Heart right ventricle (tissue), 16 donors: ENCODE measurements at places on chromosomes 5 and 9. TPM values are rescaled to one million over a fixed set of nuclear protein-coding genes. Genes with fewer than 3 reads are reported as not detected.
A peak's percentile ranks its signal among the peaks of the same experiment; 100 is the strongest.

- no peaks in the 10 kb centered on the region for H3K4me1 ChIP-seq
- no peak for DNase-seq
- no peak overlapping the region for H3K4me3 ChIP-seq
- H3K27me3 ChIP-seq, result peaks cover 18% of the 10 kb centered on the region
Observed at GRCh38 chr9:136310273-136311030, 6.6 kb upstream of the CCDC187 start.

Gene PCDHA4
- 0.15 TPM for total RNA-seq

GRCh38 chr9:73179589-73179988 is 27.9 kb downstream of the ANXA1 start:
- no peak overlapping the region for H3K4me3 ChIP-seq
- H3K27me3 ChIP-seq, result no peaks in the 10 kb centered on the region
- no peak for DNase-seq
- no peaks in the 10 kb centered on the region for H3K36me3 ChIP-seq
- H3K27ac ChIP-seq, result no peak overlapping the region
- H3K4me1 ChIP-seq, result no peaks in the 10 kb centered on the region

DNA sequence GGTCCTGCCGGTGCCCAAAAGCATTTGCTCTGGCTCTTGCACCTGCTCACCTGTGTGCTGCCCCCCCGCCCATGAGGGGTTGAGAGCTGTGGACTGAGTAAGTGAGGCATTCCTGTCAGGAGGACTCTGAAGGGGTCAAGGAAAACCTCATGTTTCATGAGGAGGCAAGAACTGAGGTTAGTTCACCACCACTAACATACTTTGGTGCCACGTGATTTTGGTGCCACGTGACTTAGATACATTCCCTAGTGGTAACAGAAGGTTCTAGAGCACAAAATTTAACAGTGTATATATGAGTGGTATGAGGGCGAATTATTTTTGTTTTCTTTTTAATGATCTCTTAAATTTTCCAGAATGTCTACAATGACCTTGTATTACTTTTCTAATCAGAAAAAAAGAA is 6.3 kb upstream of the IL12B start:
- no peaks in the 10 kb centered on the region for H3K36me3 ChIP-seq
- H3K27me3 ChIP-seq, result no peaks in the 10 kb centered on the region
- H3K4me1 ChIP-seq, result peaks cover under 1% of the 10 kb centered on the region
- no peak for DNase-seq
- H3K4me3 ChIP-seq, result no peak overlapping the region

GRCh38 chr5:155838394-155838793 is 488.6 kb upstream of the SGCD start:
- no peak overlapping the region for H3K27ac ChIP-seq

GRCh38 chr5:180591311-180591887 is at the start of gene SCGB3A1:
SCGB3A1 (minus strand) TSS chr5:180591499; CDS start chr5:180591462, 37 bp downstream.
- peaks cover 21% of the 10 kb centered on the region for H3K4me1 ChIP-seq
- H3K36me3 ChIP-seq, result no peaks in the 10 kb centered on the region
- H3K27ac ChIP-seq, result no peak within 1 kb of the TSS
- peaks cover 35% of the 10 kb centered on the region for H3K27me3 ChIP-seq

DNA sequence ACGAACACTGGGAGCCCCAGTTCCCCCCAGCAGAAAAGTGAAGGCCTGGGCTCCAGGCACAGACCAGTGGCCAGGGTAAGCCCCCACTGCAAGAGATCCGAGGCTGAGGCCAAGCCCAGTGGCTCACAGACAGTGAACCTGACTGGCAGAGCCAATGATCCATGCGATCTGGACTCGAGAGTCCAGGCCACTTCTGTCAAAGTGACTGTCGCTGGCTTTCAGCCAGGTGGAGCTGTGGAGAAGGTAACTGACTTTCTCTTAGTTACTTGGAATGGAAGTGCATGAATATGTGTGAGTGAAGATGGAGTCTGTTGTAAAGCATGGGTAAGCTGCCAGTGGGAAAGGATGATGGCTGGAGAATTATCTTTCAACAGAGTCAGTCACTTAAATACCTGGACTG is 99.7 kb downstream of the GOLPH3 start:
- no peak for DNase-seq
- no peak overlapping the region for H3K27ac ChIP-seq
- H3K4me3 ChIP-seq, result no peak overlapping the region
- no peaks in the 10 kb centered on the region for H3K27me3 ChIP-seq
- peaks cover 5% of the 10 kb centered on the region for H3K36me3 ChIP-seq
- H3K4me1 ChIP-seq, result no peaks in the 10 kb centered on the region

DNA sequence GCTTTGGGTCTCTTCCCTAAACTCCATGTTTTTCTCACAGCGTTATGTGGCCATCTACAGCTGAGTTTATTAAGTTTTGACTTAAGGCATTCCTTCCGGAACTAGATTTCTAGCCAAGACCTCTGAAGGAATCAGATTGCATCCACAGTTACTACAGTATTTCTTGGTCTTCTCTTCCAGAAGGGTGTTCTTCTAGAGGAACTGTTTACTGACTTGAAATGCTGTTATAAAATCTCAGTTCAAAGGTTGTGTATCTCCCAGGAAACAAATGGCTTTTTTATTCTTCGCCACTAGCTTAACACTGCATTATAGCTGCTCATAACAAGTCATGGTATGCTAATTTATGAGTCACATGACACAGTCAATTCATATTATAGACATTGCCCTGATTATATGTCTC is 55.3 kb upstream of the RAD23B start:
- no peak overlapping the region for H3K4me3 ChIP-seq
- no peaks in the 10 kb centered on the region for H3K36me3 ChIP-seq
- peaks cover 39% of the 10 kb centered on the region for H3K27me3 ChIP-seq
- no peaks in the 10 kb centered on the region for H3K4me1 ChIP-seq

Gene FOXD4L5
- total RNA-seq, result not detected

- no peaks in the 10 kb centered on the region for H3K36me3 ChIP-seq
- H3K27ac ChIP-seq, result no peak overlapping the region
- H3K4me1 ChIP-seq, result peaks cover 31% of the 10 kb centered on the region
- H3K27me3 ChIP-seq, result no peaks in the 10 kb centered on the region
- DNase-seq, result no peak
- no peak overlapping the region for H3K4me3 ChIP-seq
Observed at GRCh38 chr5:78533356-78533755, 115.2 kb downstream of the LHFPL2 start.

Gene ARL15
- total RNA-seq, result 25.6 TPM

DNA sequence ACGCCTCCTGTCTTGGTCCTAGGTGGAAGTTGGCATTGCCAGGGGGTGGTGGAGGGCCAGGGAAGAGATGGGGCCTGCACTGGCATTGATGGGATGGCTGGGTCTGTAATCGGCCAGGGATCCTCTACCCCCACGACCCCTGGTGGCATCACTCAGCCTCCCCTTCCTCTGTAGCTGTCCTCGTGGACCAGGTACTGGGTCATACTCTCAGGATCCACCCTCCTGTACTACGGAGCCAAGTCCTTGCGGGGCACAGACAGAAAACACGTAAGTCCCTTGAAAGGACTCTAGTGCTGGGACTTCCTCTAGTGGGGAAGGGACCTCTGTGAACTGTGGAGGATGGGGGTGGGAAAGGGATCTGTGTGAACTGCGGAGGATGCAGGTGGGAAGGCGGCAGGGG is 52.1 kb upstream of the GARNL3 start:
- no peaks in the 10 kb centered on the region for H3K27me3 ChIP-seq
- no peaks in the 10 kb centered on the region for H3K36me3 ChIP-seq
- H3K4me3 ChIP-seq, result no peak overlapping the region
- no peak for DNase-seq
- H3K4me1 ChIP-seq, result no peaks in the 10 kb centered on the region
- H3K27ac ChIP-seq, result no peak overlapping the region

Gene C6
- 67.6 TPM for total RNA-seq

Gene SLC34A3
- total RNA-seq, result not detected

GRCh38 chr5:41156739-41157138 is 56.6 kb downstream of the C6 start:
- no peaks in the 10 kb centered on the region for H3K4me1 ChIP-seq
- no peak for DNase-seq
- H3K27me3 ChIP-seq, result no peaks in the 10 kb centered on the region
- no peak overlapping the region for H3K4me3 ChIP-seq
- H3K36me3 ChIP-seq, result peaks cover 5% of the 10 kb centered on the region

- H3K27me3 ChIP-seq, result no peaks in the 10 kb centered on the region
- H3K36me3 ChIP-seq, result no peaks in the 10 kb centered on the region
- H3K4me1 ChIP-seq, result no peaks in the 10 kb centered on the region
- no peak overlapping the region for H3K4me3 ChIP-seq
- no peak overlapping the region for H3K27ac ChIP-seq
Observed at GRCh38 chr9:82164159-82164558, 175.6 kb downstream of the SPATA31D1 start.

Gene PCA3
- total RNA-seq, result not detected

Gene HK3
- total RNA-seq, result 0.87 TPM

DNA sequence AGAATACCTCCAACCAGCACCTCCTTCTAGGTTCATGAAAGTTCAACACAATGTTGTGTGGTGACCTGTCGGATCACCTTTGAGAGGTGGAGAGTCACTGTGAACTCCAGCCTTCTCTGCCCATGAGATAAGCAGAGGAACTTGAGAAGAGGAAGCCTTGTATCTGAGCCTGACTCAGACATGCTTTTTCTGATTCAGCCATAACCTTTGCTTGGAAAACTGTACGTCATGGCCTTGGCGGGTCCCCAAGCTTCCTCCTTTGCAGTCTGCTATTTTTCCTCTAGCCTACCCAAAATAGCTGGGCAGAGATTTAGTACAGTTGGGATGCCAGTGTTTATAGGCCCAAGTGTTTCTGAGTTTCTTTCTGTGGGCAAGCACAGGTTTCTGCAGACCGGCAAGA is 274.7 kb downstream of the CETN3 start:
- peak; percentile 64 for DNase-seq
- H3K27me3 ChIP-seq, result no peaks in the 10 kb centered on the region
- H3K36me3 ChIP-seq, result no peaks in the 10 kb centered on the region
- H3K4me3 ChIP-seq, result no peak overlapping the region

GRCh38 chr9:26369093-26369492 is 523.5 kb downstream of the CAAP1 start:
- DNase-seq, result no peak
- H3K4me3 ChIP-seq, result no peak overlapping the region
- no peaks in the 10 kb centered on the region for H3K36me3 ChIP-seq
- no peaks in the 10 kb centered on the region for H3K4me1 ChIP-seq

DNA sequence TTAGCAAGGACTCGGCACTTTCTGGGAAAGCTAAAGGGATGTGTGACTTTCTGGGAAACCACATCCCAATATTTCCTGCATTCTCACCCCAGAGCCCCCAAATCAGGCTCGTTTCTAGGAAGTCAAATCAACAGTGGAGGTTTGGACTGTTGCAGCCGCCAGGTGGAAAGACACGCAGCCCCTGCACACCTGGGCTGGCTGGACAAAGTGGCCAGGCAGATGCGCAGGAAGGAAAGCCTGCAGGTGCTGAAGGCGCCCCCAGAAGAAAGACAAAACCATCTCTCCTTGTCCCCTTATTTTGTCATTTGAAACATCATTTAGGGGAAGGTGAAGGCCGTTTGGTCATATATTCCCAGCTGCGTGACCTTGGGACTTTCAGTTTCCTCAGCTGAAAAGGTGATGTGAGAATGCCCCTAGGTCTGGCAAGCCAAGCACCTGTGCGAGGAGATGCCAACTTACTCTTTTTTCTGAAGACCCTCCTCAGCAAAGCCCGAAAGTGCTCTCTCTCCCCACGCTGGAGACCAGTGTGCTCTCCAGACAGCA is 97.9 kb upstream of the CPEB4 start:
- no peak for DNase-seq
- no peak overlapping the region for H3K4me3 ChIP-seq
- H3K27ac ChIP-seq, result no peak overlapping the region
- H3K36me3 ChIP-seq, result no peaks in the 10 kb centered on the region

Gene KCNV2
- total RNA-seq, result not detected

Gene HTR1A
- total RNA-seq, result not detected

DNA sequence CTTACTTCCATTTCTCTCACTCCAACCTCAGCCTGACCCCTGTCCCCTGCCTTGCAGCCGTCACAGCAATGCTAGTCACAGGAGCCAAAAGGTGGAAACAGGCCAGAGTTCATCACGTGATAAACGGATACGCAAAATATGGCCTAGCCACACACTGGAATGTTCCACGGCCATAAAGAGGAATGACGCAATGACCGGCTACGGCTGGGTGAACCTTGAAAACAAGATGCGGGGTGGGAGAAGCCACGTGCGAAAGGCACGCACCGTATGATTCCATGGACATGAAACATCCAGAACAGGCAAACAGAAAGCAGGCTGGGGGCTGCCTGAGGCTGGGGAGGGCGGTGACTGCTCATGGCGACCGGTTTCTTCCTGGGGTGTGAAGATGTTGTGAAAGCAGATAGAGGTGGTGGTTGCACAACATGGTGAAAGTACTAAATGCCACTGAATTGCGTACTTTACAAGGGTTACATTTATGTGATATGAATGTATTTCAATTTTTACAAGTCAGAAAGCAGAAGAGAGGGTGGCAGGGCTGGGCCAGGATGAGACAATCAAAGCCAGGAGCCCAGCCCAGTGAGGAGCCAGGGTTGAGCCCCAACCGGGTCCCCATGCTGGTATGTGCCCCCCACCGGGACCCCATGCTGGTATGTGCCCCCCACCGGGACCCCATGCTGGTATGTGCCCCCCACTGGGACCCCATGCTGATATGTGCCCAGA is 117.8 kb upstream of the SARDH start:
- no peaks in the 10 kb centered on the region for H3K4me1 ChIP-seq
- peak overlapping the region; percentile 57 for H3K27ac ChIP-seq
- H3K36me3 ChIP-seq, result no peaks in the 10 kb centered on the region
- DNase-seq, result no peak
- H3K4me3 ChIP-seq, result no peak overlapping the region

Gene SUSD3
- total RNA-seq, result not detected

- DNase-seq, result no peak
- H3K36me3 ChIP-seq, result peaks cover 14% of the 10 kb centered on the region
- H3K27ac ChIP-seq, result no peak overlapping the region
- H3K4me3 ChIP-seq, result no peak overlapping the region
Observed at GRCh38 chr5:42689391-42689790, 67.2 kb upstream of the CCDC152 start.

Gene SLC4A9
- not detected for total RNA-seq

GRCh38 chr9:133484671-133485437 is 6.0 kb upstream of the SLC2A6 start:
- H3K36me3 ChIP-seq, result no peaks in the 10 kb centered on the region
- DNase-seq, result no peak
- peaks cover 16% of the 10 kb centered on the region for H3K27me3 ChIP-seq
- no peak overlapping the region for H3K27ac ChIP-seq
- no peaks in the 10 kb centered on the region for H3K4me1 ChIP-seq

DNA sequence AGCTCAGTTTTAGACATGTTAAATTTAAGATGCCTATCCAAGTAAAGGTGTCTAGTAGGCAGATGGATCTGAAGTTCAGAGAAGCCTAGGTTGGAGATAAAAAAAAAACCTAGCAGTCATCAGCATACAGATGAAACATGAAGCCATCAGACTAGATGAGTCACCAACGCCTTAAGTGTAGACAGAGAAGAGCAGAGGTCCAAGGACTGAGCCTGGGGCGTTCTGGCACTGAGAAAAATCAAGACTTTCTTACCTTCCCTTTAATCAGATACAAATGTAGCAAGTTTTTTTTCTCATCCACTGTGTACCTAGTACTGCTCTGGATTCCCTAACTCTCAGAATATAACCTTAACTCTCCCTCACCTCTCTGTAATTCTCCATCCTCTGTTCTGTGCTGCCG is 97.3 kb downstream of the SIL1 start:
- no peak overlapping the region for H3K27ac ChIP-seq
- H3K4me1 ChIP-seq, result no peaks in the 10 kb centered on the region
- no peaks in the 10 kb centered on the region for H3K27me3 ChIP-seq
- H3K36me3 ChIP-seq, result no peaks in the 10 kb centered on the region

Gene CTXN3
- total RNA-seq, result not detected

- H3K4me1 ChIP-seq, result no peaks in the 10 kb centered on the region
- no peaks in the 10 kb centered on the region for H3K27me3 ChIP-seq
- no peak overlapping the region for H3K4me3 ChIP-seq
- DNase-seq, result no peak
- H3K36me3 ChIP-seq, result no peaks in the 10 kb centered on the region
- no peak overlapping the region for H3K27ac ChIP-seq
Observed at GRCh38 chr5:9845185-9845584, 215.0 kb upstream of the TAS2R1 start.
